ENCODE measurements at places on chromosomes 16 and 17.

- no peak for DNase-seq
Measured at GRCh38 chr16:58016840-58017446, 8.6 kb upstream of the MMP15 start.

- DNase-seq: no peak
Measured at GRCh38 chr16:73997340-73997711, 299.3 kb upstream of the PSMD7 start.

GRCh38 chr17:14214271-14214670 lies 22.4 kb downstream of the CDRT15 start:
- DNase-seq: no peak

GRCh38 chr17:37671824-37672547 lies 28.7 kb upstream of the DDX52 start:
- no peak for DNase-seq

- DNase-seq: no peak
Measured at GRCh38 chr16:75640598-75640997, 6.9 kb downstream of the KARS1 start.

DNA sequence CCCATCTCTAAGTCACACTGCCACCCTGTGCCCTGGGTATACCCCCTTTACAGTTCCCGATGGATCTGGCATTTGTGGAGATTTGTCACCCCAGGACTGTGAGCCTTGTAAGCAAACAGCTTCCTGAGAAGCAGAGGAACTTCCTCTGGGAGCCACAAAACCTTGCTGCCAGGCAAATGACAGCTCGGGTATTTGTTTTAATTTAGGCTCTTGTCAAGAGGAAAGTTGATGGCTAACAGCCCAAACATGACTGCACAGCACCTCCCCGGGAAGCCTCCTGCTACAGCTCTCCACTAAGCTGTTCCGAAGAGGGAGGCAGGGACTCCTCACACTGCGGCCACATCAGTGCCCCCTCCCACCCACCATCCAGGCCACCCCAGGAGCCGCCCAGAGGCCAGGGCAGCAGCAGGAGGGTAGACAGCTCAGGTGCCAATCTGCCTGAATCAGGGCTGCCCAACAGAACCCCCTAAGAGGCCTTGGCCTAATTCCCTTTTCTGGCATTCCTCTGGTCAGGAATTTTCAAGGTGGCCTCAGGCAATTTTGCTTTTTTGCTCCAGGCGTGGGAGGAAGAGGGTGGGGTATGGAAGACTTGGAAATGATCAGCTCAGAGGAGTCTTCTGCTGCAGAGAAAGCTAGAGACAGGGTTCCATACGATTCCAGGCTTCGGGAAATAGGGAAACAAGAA lies 2.6 kb downstream of the ABR start:
- no peak for DNase-seq
